Upper lobe of left lung (tissue), 6 donors: ENCODE measurements at places on chromosomes 13 and 19.
A peak's percentile ranks its signal among the peaks of the same experiment; 100 is the strongest.

DNA sequence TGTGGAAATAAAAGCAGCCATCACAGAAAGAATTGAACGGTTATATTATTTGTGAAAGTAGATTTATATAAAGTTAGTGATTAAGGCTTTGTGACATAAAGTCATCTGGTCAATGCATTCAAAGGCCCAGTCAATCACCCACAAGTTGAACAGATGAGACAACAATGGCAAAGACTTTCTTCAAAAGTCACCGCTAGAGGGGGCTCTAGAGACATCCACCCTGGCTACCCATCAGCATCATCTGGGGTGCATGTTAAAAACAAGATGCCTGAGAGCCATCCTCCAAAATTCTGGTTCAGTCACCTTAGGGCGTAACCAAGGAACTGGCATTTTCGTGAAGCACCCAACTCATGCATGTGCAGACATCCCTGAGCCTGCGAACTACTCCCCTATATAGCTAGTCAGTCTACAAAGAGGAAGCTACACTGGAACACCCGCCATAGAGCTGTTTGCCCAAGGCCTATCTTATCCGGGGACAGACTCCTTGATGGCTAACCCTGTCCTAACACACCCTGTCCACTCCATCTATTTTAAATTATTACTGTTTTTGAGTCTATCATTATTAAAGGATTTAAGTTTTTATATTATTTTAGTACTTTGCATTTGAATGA, 970.5 kb downstream of the UQCRFS1 start:
- no peaks in the 10 kb centered on the region for H3K4me1 ChIP-seq
- no peak for DNase-seq
- no peaks in the 10 kb centered on the region for H3K36me3 ChIP-seq
- no peak overlapping the region for H3K27ac ChIP-seq
- H3K27me3 ChIP-seq: no peaks in the 10 kb centered on the region
- no peak overlapping the region for H3K4me3 ChIP-seq

DNA sequence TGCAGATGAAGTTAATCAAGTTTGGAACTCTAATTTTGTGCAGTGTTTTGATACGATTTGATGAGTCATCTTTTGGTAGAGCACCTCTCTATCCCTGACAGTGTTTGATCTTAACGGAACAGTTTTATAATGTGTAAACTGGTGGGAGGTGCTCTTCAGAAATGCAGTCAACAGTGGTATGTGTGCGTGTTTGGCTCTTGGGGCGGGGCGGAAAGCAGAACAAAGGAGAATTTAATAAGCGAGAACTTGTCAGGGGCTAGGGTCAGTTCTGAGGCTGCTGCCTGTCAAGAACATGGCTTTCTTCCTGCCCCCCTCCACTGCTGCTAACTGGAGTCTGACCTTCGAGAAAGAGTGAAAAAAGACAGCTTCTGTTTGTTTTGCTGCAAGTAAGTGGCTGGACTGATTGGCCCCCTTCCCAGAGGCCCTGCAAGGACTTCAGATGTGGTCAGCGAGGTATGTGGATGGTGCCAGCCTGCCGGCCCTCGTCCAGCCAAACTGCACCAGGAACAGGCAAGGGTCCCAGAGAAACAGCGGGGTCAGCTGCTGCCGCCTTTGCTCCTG, 40.8 kb downstream of the BBC3 start:
- H3K4me1 ChIP-seq: peaks cover 54% of the 10 kb centered on the region
- peak; percentile 87 for DNase-seq
- no peak overlapping the region for H3K4me3 ChIP-seq
- no peaks in the 10 kb centered on the region for H3K36me3 ChIP-seq
- no peaks in the 10 kb centered on the region for H3K27me3 ChIP-seq

- no peak overlapping the region for H3K4me3 ChIP-seq
- H3K4me1 ChIP-seq: peaks cover 24% of the 10 kb centered on the region
- H3K27me3 ChIP-seq: no peaks in the 10 kb centered on the region
- peak; percentile 90 for DNase-seq
- peaks cover 68% of the 10 kb centered on the region for H3K36me3 ChIP-seq
Observed at GRCh38 chr19:4099041-4099764, 24.7 kb downstream of the MAP2K2 start.

- no peak overlapping the region for H3K27ac ChIP-seq
- no peak for DNase-seq
- H3K4me1 ChIP-seq: peaks cover 22% of the 10 kb centered on the region
- H3K36me3 ChIP-seq: peaks cover 43% of the 10 kb centered on the region
- H3K27me3 ChIP-seq: no peaks in the 10 kb centered on the region
Observed at GRCh38 chr19:16579381-16579780, 7.2 kb upstream of the SLC35E1 start.

GRCh38 chr19:6125571-6125989, 9.9 kb upstream of the ACSBG2 start:
- no peaks in the 10 kb centered on the region for H3K27me3 ChIP-seq
- no peak overlapping the region for H3K27ac ChIP-seq
- H3K4me1 ChIP-seq: no peaks in the 10 kb centered on the region
- no peak for DNase-seq
- no peak overlapping the region for H3K4me3 ChIP-seq
- H3K36me3 ChIP-seq: no peaks in the 10 kb centered on the region

- no peak overlapping the region for H3K27ac ChIP-seq
- no peaks in the 10 kb centered on the region for H3K36me3 ChIP-seq
- H3K4me3 ChIP-seq: no peak overlapping the region
- H3K27me3 ChIP-seq: no peaks in the 10 kb centered on the region
Observed at GRCh38 chr13:99585609-99586008, 84.3 kb downstream of the TM9SF2 start.

- no peaks in the 10 kb centered on the region for H3K27me3 ChIP-seq
- no peak overlapping the region for H3K4me3 ChIP-seq
- no peaks in the 10 kb centered on the region for H3K36me3 ChIP-seq
- no peak overlapping the region for H3K27ac ChIP-seq
Observed at GRCh38 chr13:38981096-38981495, 9.5 kb downstream of the STOML3 start.

DNA sequence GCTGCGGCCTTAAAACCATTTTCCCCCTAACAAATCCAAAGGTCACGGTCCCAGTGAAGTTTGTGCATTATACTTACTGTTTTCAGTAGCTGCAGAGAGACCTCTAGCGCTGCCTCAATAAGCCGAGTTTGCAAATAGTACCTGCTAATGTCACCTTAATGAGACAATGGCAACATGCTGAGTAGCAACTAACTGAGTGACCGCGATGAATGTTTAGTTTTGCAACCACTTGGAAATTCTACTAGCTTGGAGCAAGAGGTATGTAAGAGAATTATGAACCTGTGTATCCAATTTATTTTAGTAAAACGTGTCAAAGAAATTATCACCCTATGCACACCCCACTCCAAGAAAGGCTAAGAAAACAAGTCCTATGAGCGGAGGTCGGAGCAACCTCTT, 1.2 kb downstream of the KPNA3 start:
- H3K27ac ChIP-seq: peak overlapping the region; percentile 95
- peak; percentile 54 for DNase-seq
- peak overlapping the region; percentile 99 for H3K4me3 ChIP-seq
- no peaks in the 10 kb centered on the region for H3K36me3 ChIP-seq
- peaks cover 16% of the 10 kb centered on the region for H3K4me1 ChIP-seq
- no peaks in the 10 kb centered on the region for H3K27me3 ChIP-seq

GRCh38 chr13:95708811-95709500, 32.0 kb downstream of the DNAJC3 start:
- H3K36me3 ChIP-seq: no peaks in the 10 kb centered on the region
- no peak for DNase-seq
- H3K4me1 ChIP-seq: peaks cover 8% of the 10 kb centered on the region
- H3K4me3 ChIP-seq: no peak overlapping the region
- H3K27ac ChIP-seq: peak overlapping the region; percentile 29

DNA sequence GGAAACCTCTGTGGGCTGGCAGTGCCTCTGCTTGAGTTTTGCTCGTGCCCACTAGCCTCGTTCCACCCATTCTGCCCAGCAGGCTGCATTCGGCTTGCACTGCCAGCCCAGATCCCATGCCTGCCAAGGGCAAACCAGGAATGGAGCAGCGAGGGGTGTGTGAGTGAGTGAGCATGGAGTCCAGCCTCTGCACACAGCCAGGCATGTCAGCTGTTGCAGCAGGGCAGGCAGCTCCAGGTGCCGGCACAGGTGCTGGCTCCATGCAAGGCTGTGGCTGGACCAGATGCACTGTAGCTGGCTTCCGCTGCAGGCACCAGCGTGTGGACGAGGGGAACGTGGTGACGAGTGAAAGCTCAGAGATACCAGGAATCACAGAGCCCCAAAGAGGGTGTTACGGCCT, 64.5 kb downstream of the SPATA13 start:
- H3K4me1 ChIP-seq: peaks cover 13% of the 10 kb centered on the region
- peaks cover 29% of the 10 kb centered on the region for H3K36me3 ChIP-seq
- no peak overlapping the region for H3K27ac ChIP-seq
- no peak overlapping the region for H3K4me3 ChIP-seq
- no peak for DNase-seq

- DNase-seq: no peak
- H3K4me1 ChIP-seq: peaks cover 9% of the 10 kb centered on the region
- H3K36me3 ChIP-seq: peaks cover 39% of the 10 kb centered on the region
Observed at GRCh38 chr13:111283991-111284390, 36.5 kb upstream of the TEX29 start.

- no peak within 1 kb of the TSS for H3K4me3 ChIP-seq
- DNase-seq: no peak
- H3K4me1 ChIP-seq: peaks cover 41% of the 10 kb centered on the region
- H3K27me3 ChIP-seq: peaks cover 65% of the 10 kb centered on the region
- H3K27ac ChIP-seq: no peak within 1 kb of the TSS
- H3K36me3 ChIP-seq: no peaks in the 10 kb centered on the region
Observed at GRCh38 chr13:52848455-52849195, at the start of gene PCDH8. PCDH8 (minus strand) TSS chr13:52848640; CDS start chr13:52848436, 204 bp downstream.

GRCh38 chr13:73465617-73465971, 406.8 kb downstream of the KLF5 start:
- DNase-seq: no peak
- H3K4me1 ChIP-seq: no peaks in the 10 kb centered on the region
- no peak overlapping the region for H3K4me3 ChIP-seq
- H3K27me3 ChIP-seq: no peaks in the 10 kb centered on the region

DNA sequence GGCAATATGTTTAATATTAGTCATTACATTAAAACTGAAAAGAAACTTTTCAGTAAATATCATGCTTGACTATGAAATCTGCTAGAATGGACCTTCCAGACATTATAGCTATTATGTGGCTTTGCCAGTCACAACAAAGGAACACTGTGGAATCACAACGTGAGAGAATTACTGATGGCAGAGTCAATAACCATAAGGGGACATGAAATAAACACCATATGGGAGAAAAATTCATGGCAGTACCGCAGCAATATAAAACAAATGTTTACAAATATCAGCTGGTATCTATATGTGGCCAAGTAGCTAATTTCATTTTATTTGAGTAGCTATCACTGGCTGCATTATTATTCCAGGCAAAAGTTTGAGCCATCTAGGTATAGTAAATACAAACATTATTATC, 1818.6 kb downstream of the PCDH9 start:
- no peaks in the 10 kb centered on the region for H3K36me3 ChIP-seq
- no peak for DNase-seq
- no peaks in the 10 kb centered on the region for H3K4me1 ChIP-seq
- no peak overlapping the region for H3K4me3 ChIP-seq
- H3K27me3 ChIP-seq: no peaks in the 10 kb centered on the region

- no peak overlapping the region for H3K27ac ChIP-seq
- no peak overlapping the region for H3K4me3 ChIP-seq
- H3K27me3 ChIP-seq: no peaks in the 10 kb centered on the region
- H3K4me1 ChIP-seq: peaks cover 7% of the 10 kb centered on the region
- H3K36me3 ChIP-seq: no peaks in the 10 kb centered on the region
Observed at GRCh38 chr13:45439008-45439407, 20.8 kb upstream of the SLC25A30 start.
